A549 treated with dexamethasone at 1 μM for 4 hours (cell line): ENCODE measurements at places on chromosomes 6 and 20. TPM values are rescaled to one million over a fixed set of nuclear protein-coding genes. Genes with fewer than 3 reads are reported as not detected.

VSX1 gene
- total RNA-seq = 0.69 to 1.3 TPM (median 0.88 TPM) in 5 replicates

NKAPL gene
- total RNA-seq = not detected in 5 replicates

SIGLEC1 gene
- 0.01 to 0.04 TPM (median 0.02 TPM) in 5 replicates for total RNA-seq

ANKRD66 gene
- total RNA-seq = not detected in 5 replicates

SMPDL3A gene
- 3.1 to 4.1 TPM (median 3.3 TPM) in 5 replicates for total RNA-seq

CAP2 gene
- total RNA-seq = 10.6 to 13.1 TPM (median 12.0 TPM) in 5 replicates

HSPA1A gene
- total RNA-seq = 104 to 243 TPM (median 196 TPM) in 5 replicates

PSORS1C2 gene
- total RNA-seq = 0.09 TPM in 1 of 5 replicates, not detected in the others

OR2B6 gene
- 0.14 TPM in 1 of 5 replicates, not detected in the others for total RNA-seq

KCNK16 gene
- total RNA-seq = not detected in 5 replicates

SLC2A10 gene
- not detected in 5 replicates for total RNA-seq

DEFB128 gene
- total RNA-seq = not detected in 5 replicates

SYCP2 gene
- total RNA-seq = 0.12 to 0.61 TPM (median 0.29 TPM) in 5 replicates

PDYN gene
- total RNA-seq = 0.02 to 0.05 TPM (median 0.04 TPM) in 3 of 5 replicates, not detected in the others

HRH3 gene
- not detected in 5 replicates for total RNA-seq

RIPOR3 gene
- 0.06 to 0.11 TPM in 2 of 5 replicates, not detected in the others for total RNA-seq

CLDN20 gene
- 0.10 TPM in 1 of 5 replicates, not detected in the others for total RNA-seq

NOX3 gene
- total RNA-seq = not detected in 5 replicates

NT5E gene
- total RNA-seq = 21.7 to 31.4 TPM (median 26.6 TPM) in 5 replicates

PPP1R14C gene
- 3.1 to 3.7 TPM (median 3.5 TPM) in 5 replicates for total RNA-seq

COL20A1 gene
- 0.27 to 0.87 TPM (median 0.45 TPM) in 5 replicates for total RNA-seq

TRMT6 gene
- 61.5 to 70.5 TPM (median 63.3 TPM) in 5 replicates for total RNA-seq

GPSM3 gene
- total RNA-seq = 0.26 to 0.48 TPM (median 0.36 TPM) in 5 replicates

MTFR2 gene
- total RNA-seq = 11.0 to 12.5 TPM (median 11.3 TPM) in 5 replicates

TFAP2C gene
- total RNA-seq = 11.1 to 14.9 TPM (median 12.9 TPM) in 5 replicates

CCDC167 gene
- total RNA-seq = 37.5 to 52.4 TPM (median 40.4 TPM) in 5 replicates

TCP11 gene
- not detected in 5 replicates for total RNA-seq

NFYA gene
- 11.7 to 15.7 TPM (median 14.4 TPM) in 5 replicates for total RNA-seq
